ENCODE measurements at places on chromosomes 11 and 22. TPM values are rescaled to one million over a fixed set of nuclear protein-coding genes. Genes with fewer than 3 reads are reported as not detected.

DNA sequence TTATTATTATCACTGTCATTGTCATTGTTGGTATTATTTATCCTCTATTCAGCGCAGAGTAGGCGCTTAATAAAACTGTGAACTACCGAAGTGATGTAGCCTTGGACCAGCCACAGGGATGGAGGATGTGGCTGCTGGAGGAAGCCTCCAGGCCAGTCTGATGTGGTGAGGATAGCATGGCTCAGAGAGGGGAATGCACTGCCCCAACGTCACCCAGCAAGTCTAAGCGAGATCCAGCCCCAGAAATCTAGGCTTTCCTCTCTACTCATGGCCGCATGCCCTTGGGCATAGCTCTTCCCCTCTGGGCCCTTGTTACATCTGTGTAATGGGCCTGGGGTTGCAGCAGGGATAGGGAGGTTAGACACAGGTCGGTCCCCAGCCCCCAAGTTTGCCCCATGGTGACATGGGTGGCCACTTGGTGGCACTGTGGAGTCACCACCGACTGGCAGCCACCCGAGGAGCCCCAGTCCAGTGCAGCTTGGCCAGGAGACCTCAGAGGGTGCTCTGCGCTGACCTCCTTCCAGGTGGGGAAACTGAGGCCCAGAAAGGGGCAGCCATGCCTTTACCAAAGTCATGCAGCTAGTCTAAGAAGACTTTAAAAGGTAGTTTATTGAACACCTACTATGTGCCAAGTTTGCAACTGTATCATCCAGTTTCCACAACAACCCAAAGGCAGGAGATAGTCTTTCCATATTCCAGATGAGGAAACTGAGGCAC, 395.7 kb downstream of the MN1 start:
- DNase-seq: peak; percentile 17

- no peak for DNase-seq
Measured at GRCh38 chr11:19968860-19969259, 191.4 kb downstream of the DBX1 start.

DNA sequence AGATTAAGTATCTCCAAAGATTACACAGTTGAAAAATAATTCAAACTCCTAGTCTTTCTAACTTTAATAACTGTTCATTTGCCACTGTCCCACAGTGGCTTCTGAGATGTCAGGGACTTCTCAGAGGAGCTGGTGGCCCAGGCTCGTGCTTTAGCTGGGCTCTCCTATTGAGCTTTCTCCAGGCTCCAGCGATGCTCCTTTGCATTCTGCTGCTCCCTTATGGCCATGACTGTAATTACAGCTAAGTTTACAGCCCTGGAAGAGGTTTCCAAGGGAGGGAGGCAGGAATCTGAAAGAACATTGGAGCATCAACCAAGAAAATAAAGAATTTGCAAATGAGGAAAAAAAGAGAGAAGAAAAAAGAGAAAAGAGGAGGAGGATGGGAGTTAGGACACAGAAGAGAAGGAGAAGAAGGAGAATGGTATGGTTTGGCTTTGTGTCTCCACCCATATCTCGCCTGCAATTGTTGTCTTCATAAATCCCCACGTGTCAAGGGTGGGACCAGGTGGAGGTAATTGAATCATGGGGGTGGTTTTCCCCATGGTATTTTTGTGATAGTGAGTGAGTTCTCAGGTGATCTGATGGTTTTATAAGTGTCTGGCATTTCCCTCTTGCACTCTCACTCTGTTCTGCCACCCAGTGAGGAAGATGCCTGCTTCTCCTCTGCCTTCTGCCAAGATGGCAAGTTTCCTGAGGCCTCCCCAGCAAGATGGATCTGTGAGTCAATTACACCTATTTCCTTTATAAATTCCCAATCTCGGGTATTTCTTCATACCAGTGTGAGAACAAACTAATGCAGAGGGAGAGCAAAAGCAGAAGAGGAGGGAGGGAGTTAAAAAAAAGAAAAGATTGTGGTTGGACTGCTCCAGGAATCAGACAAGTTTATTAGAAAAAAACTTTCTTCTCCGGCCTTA, 857.0 kb downstream of the KCNA4 start:
- peak; percentile 64 for DNase-seq

GRCh38 chr11:122668562-122669090, 13.1 kb downstream of the UBASH3B start:
- DNase-seq: no peak

DNA sequence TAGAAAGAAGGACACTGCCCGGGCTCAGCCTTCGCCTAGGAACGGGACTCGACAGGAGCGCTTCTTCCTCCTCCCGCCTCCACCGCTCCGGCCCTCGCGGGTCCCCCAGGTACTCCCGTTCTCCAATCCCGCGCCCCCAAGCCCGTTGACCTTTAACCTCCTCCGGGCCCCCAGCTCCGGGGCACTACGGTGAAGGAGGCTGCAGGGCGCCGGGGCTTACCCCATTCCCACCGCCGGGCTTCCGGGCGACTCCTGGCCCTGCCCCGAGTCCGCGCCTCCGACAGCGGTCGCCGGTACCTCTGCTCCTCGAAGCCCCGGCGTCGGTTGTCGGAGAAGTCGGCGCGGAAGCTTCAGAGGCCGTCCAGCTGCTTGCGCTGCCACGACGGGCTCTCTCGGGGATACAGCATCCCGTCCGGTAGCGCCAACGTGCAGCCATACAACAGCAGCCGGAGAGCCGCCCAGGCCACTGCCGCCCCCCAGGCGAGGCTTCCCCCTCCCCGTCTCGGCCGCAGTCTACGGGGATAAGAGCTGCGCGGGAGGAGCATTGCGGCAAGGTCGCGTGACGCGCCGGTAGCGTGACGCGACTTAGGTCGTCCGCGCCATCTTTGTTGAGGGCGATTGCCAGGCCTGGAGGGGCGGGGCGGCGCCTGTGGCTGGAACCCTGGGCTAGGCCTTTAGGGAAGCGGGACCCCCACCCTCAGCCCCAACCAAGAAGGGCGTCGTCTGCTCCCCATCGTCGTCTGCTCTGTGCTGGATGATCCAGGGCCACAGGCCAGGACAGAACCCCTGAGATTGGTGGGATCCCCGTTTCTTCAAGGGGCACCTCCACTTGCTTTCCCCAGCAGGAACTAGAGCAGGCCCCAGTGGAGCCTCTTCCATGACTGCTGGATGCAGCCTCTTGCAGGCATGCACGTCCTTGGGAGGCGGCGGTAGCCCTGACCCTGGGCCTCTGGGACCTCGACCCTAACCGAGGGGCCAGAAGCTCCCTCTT, 26.3 kb downstream of the RGL4 start:
- DNase-seq: peak; percentile 67

GRCh38 chr11:88414385-88414861, 76.9 kb upstream of the CTSC start:
- DNase-seq: peak; percentile 81

GRCh38 chr11:32706985-32707741, 87.3 kb downstream of the CCDC73 start:
- no peak for DNase-seq

GRCh38 chr11:70573701-70574151, 175.4 kb downstream of the CTTN start:
- no peak for DNase-seq

- DNase-seq: no peak
Measured at GRCh38 chr22:37639070-37639760, at the start of gene SH3BP1. SH3BP1 (plus strand) TSS chr22:37639669; CDS start chr22:37639788, 119 bp downstream.

The HEPHL1 gene
- total RNA-seq: not detected

The ATG2A gene
- 8.8 TPM for total RNA-seq
